NCI-H2029 treated with DMSO at 0.1 percent for 48 hours (cell line): ENCODE measurements at places on chromosomes 1 and 21.

GRCh38 chr1:115107516-115108260 is 18.4 kb upstream of the TSPAN2 start:
- DNase-seq = no peak

- no peak for DNase-seq
Observed at GRCh38 chr1:118081387-118081786, 103.6 kb downstream of the SPAG17 start.

GRCh38 chr1:153032677-153033308 is 1.8 kb downstream of the SPRR1B start:
- DNase-seq = no peak

DNA sequence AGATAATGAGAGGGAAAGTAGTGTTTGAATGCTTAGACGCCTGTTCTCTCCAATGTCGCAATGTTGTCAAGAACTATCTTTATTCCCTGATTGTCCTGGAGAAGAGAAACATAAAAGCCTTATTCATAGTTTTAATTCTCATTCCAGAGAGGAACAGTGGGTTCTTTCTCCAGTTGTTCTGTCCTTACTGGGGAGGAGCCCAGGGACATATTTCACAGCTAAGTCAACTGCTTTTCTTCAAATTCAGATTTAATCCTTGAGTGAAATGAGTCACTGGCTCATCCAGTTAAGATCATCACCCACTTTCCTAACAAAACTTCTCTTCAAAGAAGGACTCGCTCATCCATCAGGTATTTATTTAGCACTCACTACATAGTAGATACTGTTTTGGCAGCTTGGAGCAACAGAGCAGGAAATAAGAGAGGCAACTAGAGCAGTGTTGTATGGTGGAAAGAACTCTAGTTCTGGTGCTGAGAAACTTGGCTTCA is 365.7 kb upstream of the USP24 start:
- DNase-seq = no peak

DNA sequence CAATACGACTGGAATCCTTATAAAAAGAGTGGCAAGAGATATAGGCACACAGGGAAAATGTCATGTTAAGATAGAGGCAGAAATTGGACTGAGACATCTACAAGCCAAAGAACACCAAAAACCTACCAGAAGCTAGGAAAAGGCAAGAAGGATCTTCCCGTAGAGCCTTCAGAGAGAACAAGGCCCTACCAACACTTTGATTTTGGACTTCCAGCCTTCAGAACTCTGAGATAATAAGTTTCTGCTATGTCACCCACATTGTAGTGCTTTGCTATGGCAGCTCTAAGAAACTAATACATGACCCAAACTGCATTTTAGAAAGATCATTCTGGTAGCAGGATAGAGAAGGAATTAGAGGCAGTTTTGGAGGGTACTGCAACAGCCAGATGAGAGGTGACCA is 24.1 kb upstream of the MUTYH start:
- DNase-seq = no peak

GRCh38 chr1:200369706-200370105 is 40.1 kb downstream of the ZNF281 start:
- peak; percentile 12 for DNase-seq

GRCh38 chr1:44842486-44842861 is 579 bp downstream of the PTCH2 start:
- no peak for DNase-seq

- no peak for DNase-seq
Observed at GRCh38 chr1:117825414-117825813, 104.0 kb downstream of the GDAP2 start.

- no peak for DNase-seq
Observed at GRCh38 chr1:73065339-73066041, 783.2 kb upstream of the NEGR1 start.

DNA sequence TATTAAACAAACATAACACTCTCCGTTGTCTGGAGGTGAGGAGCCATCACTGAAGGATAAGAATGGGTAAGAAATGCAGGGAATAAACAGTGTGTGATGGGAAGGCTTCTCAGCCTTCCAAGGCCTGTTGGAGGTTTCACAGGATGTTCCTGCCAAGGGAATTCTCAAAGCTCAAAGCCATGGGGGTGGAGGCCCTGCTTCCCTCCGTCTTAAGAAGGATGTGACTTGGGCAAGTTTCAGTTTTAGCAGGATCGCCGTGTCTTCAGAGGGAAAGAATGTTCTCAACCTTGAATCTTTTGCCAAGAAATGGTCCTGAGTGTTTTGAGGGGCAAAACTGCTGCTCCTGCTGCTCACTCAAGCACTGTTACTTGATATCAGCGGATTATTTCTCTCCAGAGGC is 41.7 kb upstream of the IL20 start:
- DNase-seq = no peak

- DNase-seq = peak; percentile 99
Observed at GRCh38 chr1:59393211-59394180, 96.6 kb downstream of the FGGY start.

DNA sequence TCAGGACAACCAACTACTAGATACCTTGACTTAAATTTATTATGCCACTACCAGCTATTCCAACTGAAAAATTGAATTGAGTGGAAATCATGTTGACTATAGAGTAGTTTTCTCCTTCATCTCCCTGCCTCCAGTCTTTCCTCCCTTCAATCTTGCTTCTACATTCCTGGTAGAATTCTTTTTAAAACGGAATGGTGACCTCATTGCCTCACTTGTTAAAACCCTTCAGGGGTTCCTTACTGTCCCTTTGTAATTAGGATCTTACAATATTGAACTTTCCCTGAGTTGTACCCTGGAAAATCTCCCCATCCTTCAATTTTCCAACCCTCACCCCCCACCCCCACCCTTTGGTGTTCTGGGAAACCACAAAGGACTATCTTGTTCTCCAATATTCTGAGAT is 82.8 kb upstream of the ZNF326 start:
- no peak for DNase-seq

GRCh38 chr1:111948209-111949171 is 41.0 kb downstream of the KCND3 start:
- DNase-seq = peak; percentile 72

GRCh38 chr1:100959502-100960060 is 63.7 kb downstream of the SLC30A7 start:
- DNase-seq = no peak

GRCh38 chr1:48930011-48930410 is 153.3 kb upstream of the BEND5 start:
- DNase-seq = no peak

- DNase-seq = peak; percentile 41
Observed at GRCh38 chr1:153566414-153567371, 1.0 kb upstream of the S100A2 start.

DNA sequence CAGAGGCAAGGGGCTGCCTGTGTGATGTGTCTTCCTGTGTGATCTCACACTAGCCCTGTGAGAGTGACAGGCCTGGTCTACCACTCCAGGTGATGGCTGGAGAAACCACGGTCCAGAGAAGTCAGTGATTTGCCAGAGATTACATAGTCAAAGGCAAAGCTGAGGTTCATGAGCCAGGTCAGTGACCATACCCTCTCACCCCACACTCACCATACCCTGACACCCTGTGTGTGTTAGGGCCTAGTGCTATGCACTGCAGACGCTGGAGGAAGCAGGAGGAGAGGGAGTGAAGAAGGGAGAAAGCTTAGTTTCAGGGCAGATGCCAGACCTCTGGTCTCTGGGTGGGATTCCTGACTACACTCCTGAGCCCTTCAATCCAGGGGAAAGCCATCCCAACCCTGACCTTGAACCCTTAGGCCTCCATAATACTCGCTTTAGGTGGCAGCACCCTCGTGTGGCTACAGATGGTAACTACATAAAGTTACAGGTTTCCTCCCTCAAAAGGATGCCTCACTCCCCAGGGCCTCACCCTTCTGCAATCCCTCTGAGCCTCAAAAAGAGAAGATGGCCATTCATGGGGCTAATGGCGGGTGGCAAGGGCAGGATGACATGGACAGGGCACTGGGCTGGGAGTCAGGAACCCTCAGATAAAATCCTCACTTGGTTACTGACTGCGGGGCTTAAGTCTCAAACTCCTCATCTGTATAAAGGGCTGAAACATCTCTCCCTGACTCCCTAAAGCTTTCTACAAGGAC is 20.8 kb upstream of the SDC3 start:
- no peak for DNase-seq

- no peak for DNase-seq
Observed at GRCh38 chr21:26096494-26097371, 73.8 kb downstream of the APP start.
